CD4-positive, alpha-beta T cell (primary cell): ENCODE measurements at places on chromosomes 4 and X. TPM values are rescaled to one million over a fixed set of nuclear protein-coding genes. Genes with fewer than 3 reads are reported as not detected.

The SYTL5 gene
- not detected for total RNA-seq

The ELK1 gene
- 38.9 TPM for total RNA-seq

The ATP1B4 gene
- total RNA-seq: not detected

The STATH gene
- total RNA-seq: not detected
